GM13976 (cell line): ENCODE measurements at places on chromosomes 5 and 9.
A peak's percentile ranks its signal among the peaks of the same experiment; 100 is the strongest.

GRCh38 chr9:131833906-131834305 is 94.0 kb upstream of the RAPGEF1 start:
- DNase-seq = no peak

GRCh38 chr5:765948-766631 is 18.4 kb downstream of the ZDHHC11B start:
- DNase-seq = no peak

DNA sequence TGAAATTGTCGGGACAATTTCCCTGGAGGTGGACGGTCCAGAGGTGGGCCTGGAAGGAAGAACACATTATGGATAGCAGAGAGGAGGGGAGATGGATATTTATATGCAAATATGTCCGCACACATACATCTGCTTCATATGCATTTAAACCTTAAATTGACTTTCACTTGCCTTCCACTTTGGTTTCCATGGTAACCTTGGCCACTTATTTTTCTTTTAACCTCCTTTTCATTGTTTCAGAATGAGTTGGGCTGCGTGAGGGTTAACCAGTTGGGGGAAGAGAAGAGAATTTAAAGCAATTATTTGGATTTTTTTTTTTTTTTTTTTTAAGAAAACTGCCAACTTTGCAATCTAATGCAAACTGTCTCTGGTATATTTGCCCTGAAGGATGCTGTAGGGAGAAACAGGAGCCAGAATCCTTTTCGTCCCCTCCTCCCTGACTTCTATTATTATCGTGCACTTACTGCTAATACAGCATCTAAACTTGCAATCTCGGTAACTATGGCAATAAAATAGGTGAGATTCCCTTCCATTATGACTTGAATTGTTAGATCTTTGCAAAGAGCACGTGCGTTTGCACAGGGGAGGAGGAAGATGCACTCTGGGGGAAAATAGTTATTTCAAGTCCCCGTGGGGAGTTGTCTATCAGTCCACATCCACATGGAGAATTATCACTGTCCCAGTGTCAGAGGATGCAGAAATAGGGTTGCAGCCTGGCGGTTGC is 35.6 kb downstream of the TLR4 start:
- no peak for DNase-seq

GRCh38 chr9:34686732-34687131 is 4.3 kb downstream of the CCL19 start:
- DNase-seq = no peak

DNA sequence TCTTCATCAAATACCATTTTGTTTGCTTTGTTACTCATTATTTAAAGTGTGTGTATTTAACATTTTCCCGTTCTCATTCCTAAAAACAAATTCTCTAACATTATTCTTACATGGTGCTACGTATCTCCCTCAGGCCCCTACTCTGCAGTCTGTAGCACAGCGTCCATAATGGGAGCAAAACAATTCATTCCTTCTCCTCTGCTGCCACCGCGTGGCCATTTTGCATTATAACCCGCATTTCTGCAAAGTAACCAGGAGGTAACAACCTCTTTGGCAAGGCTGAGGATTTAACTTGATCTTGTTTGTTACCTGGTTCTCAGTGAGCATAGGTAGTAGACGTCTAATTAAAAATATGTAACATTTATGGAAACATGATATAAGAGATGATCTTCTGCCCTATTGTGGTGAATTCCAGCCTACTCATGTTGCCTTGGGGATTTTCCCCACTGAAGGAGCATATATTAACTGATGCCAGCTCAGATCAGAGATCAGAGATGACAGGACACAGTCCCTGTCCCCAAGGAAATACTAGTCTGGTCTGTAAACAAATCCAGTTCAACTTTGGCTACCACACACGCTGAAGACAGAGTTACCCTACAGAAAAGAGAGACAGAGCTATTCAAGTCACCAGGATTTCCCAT is 10.5 kb downstream of the OR1K1 start:
- peak; percentile 83 for DNase-seq

GRCh38 chr5:96254980-96255691 is 177.9 kb downstream of the PCSK1 start:
- no peak for DNase-seq

DNA sequence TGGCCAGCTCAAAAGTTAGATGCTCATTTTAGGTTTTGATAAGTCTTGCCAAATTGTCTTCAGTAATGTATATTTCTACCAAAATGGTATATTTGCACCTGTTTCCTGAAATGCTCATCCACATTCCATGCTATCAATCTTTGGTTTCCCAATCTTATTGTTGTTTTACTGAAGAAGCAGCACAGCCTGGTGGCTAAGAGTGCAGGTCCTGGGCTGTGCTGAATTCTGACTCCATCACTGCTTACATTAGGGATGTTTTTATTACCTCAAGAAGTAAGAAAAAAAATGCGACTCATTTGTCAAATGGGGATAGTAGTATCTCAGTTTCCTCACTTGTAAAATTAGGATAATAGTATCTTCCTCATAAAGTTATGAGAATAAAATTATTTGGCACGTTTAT is 13.6 kb upstream of the S100Z start:
- no peak for DNase-seq

DNA sequence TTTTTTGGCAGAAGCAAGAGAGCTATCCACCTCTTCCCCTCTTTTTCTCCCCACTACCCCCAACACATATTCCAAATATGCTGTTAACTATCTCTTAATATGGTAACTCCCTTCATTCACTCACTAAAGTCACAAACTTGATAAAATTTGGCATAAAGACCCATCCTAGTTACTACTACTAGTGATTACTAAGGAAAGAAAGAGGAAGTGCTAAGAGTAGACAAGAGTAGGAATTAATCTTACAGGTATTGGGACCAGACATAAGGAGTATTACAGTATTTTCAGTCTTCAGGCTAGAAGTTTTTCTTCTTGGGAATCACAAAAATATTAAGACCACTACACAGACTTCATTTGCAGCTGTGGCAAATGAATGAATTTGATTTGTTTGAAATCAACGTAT is 2.2 kb downstream of the ADAMTS6 start:
- no peak for DNase-seq

DNA sequence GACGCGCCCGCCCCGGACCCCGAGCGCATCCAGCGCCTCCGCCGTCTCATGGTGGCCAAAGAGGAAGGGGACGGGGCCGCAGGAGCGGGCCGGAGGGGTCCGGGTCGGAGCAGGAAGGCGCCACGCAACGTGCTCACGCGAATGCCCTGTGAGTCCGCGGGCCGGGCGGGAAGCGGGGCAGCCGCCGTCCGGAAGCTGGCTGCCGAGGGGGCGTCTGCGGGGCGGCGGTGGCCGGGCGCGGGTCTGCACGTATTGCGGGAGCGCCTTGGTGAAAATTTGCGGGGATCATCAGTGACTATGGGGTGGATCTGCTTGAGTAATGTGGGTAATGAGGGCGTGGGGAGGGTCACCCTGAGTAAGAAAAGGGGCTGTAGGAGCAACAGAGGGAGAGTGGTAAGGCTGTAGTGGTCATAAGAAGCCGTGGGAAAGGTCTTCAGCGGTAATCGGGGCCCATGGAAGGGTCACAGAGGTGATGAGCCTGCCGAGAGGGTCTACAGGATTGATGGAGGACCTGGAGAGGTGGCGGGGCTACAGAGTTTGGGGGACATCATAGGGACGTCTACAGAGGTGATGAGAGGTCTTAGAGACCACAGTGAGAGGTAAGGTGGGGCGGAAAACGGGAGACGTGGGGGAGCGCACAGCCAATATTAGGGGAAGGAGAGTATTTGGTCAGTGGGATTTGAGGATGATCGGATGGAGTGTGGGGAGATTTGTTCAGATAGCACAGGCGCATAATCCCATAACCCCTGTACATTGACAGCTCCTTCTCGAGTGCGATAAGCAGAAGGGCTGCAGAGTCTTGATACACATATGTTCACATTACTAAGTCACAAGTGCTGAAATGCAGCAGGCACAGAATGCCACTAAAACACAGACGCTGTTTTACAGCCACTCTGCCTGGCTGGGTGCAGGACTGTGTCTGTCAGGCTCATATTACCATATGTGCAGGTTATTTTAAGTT is 819 bp downstream of the LSM11 start:
- no peak for DNase-seq

GRCh38 chr9:12843735-12844134 is 68.9 kb downstream of the LURAP1L start:
- DNase-seq = no peak

GRCh38 chr5:135204151-135204600 is 170.1 kb upstream of the PITX1 start:
- no peak for DNase-seq

- DNase-seq = no peak
These were observed 109.5 kb upstream of the SLC28A3 start for GRCh38 chr9:84450029-84450428.

GRCh38 chr5:93924628-93925027 is 183.2 kb upstream of the POU5F2 start:
- no peak for DNase-seq

DNA sequence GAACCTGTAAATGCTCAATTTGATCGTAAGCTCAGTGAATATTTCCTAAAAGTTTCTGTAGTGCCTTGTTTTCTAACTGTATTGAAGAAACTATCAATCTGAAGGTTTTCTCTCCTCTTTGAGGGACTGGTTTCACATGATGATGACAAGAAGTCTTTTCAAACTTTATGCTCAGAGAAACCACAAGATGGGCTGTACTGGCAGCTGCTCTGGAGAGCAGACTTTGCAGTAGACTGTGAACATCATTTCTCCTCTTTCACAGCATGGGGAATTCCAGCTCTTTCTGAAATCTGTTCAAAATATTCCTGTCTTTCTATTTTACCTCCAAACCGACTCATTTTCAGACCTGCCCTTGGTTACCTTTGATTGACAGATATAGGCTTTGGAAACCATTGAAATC is 194.4 kb downstream of the IZUMO3 start:
- DNase-seq = no peak

- peak; percentile 49 for DNase-seq
These were observed 21.3 kb upstream of the GBGT1 start for GRCh38 chr9:133184971-133185370.

DNA sequence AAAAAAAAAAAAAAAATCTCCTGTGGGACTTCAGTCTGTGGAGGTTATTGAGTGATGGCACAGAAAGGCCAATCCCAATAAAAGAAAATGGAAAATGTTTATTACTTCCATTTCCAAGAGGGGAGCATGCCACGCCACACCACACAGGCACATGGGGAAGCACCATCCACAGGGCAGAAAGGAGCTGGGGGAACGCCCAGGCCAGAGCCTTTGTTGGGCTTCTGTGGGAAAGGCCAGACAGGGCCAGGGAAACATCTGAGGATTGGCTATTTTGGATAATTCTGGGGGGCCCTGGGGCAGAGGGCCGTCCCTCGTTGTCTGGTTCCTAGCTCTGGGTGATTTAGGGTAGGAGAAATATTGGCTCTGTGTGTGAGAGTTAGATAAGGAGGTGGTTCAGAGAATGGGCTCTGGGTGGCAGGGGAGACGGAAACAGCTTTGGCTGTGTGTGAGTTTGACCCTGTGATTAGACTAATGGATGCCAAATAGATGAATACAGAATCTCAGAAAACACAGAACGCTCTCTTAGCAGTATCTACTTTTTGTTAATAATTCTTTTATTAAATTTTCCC is 49.0 kb upstream of the ABL1 start:
- no peak for DNase-seq

GRCh38 chr5:78671609-78672008 is 23.0 kb upstream of the LHFPL2 start:
- DNase-seq = no peak

GRCh38 chr5:104652271-104652861 is 1089.8 kb upstream of the NUDT12 start:
- DNase-seq = no peak

GRCh38 chr9:112629671-112630485 is 88.0 kb downstream of the INIP start:
- no peak for DNase-seq

DNA sequence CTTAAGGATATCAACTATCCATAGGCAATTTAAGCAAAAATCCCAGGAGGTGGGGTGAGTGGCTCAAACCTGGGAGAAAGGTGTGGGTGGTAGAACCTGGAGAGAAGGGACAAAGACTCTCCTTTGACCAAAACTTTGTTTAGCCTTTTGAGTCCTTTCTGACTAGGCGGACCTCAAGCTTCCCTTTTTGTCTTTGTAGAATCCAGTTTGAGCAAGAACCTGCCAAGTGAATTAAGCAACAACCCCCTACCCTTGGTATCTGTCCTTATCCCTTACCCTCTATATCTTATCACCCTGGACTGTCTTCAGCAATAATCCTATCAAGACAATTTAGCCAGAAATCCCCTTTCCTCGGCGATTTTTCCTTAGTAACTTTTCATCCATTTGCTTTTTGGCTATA is 53.5 kb upstream of the SLC28A3 start:
- DNase-seq = no peak

DNA sequence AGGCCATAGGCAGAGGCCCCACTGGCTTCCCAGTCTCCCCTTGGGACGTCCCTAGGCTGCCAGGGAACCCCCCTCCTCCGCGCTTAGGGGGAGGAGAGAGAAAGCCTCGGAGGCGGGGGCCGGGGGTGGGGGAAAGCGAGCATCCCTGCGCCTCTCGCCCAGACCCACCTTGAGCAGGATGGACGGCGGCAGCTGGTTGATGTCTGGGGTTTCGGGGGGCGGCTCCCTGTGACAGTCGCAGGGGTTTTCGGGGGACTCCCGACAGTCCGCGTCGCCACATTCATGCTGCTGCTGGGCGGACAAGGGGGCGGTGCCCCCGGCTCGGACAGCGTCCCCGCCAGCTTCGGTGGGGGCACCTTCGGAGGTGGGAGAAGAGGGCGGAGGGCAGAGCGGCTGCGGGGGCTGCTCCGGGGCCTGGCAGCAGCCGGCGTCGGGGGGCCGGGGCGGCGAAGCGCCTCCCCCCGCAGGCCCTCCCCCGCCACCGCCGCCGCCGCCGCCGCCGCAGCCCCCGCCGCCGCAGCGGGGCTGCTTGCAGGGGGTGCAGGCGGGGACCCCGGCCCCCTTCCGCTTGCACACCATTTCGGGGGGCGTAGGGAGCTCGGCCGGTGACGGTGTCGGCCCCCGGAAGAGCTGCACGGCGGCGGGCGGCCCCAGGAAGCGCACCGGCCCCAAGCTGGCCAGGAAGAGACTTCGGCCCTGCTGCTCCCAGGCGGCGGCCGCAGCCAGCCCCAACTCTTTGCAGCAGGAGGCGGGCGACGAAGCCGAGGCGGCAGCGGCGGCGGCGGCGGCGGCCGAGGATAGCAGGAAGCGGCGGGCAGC is 1.2 kb downstream of the FBXL17 start:
- peak; percentile 78 for DNase-seq

DNA sequence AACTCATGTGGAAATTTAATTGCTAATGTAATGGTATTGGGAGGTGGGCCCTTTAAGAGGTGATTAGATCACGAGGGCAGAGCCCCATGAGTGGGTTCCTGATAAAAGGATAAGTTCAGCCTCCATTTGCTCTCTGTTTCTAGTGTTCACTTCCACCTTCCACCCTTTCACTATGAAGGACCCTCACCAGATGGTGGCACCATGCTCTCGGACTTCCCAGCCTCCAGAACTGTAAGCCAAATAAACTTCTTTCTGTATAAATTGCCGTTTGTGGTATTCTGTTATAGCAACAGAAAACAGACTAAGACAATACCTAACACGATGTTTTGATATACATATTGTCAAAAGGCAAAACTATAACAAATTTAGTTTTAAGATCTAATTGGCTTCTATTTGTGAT is 166.2 kb downstream of the DEPDC1B start:
- DNase-seq = no peak
